ENCODE measurements at places on chromosomes 7 and 10.

DNA sequence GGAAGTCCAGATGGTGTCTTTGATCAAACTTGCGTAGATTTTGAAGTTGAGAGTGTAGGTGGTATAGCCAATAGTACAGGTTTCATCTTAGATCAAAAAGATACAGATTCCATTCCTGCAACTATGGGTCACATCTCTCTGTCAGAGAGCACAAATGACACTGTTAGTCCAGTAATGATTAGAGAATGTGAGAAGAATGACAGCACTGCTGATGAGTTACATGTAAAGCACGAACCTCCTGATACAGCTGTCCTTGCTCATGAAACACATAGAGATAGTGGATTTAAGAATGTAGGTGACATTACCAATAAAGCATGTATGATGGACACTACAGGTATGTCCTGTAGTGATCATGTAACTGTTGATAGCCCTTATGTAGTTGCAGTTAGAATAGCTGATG lies 59.1 kb downstream of the LOXL4 start:
- no peak for DNase-seq

DNA sequence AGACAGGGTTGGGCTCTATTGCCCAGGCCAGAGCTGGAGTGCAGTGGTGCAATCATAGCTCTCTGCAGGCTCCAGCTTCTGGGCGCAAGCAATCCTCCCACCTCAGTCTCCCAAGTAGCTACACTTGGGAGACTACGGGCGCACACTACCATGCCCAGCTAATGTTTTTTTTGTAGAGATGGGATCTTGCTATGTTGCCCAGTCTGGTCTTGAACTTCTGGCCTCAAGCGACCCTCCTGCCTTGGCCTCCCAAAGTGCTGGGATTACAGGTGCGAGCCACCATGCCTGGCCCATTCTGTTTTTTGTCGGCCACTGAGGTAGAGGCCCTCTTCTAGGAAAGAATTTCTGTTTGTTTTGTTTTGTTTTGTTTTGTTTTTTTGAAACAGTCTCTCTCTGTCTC lies 12.2 kb downstream of the ALKBH4 start:
- DNase-seq, result no peak

DNA sequence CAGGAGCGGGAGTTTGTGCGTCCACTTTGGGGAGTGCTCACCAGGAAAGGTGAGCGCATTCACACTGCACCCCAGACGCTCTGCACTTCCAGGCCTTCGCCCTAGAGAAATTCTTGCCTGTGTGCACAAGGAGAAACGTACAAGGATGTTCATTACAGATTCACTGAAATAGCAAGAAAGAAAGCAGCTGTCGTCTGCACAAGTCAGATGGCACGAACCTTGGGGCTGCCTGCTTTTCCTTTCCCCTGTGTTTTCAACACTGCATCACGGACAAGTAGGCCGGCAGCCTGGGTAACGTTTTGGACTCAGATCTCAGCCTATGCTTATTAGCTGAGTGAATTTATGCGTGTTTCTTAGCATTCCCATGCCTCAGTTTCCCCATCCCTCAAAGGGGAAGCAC lies 546.8 kb upstream of the FOXK1 start:
- DNase-seq, result peak; percentile 56

- no peak for DNase-seq
Measured at GRCh38 chr10:128908099-128908498, 558.9 kb upstream of the MGMT start.

GRCh38 chr10:132698211-132698751 lies 87.7 kb downstream of the NKX6-2 start:
- peak; percentile 74 for DNase-seq

GRCh38 chr7:127997226-127997922 lies 33.9 kb downstream of the LRRC4 start:
- no peak for DNase-seq

All from posterior vena cava (tissue), 2 donors.